Midbrain (tissue), 1 donor: ENCODE measurements at places on chromosomes 2 and 18.
A peak's percentile ranks its signal among the peaks of the same experiment; 100 is the strongest.

DNA sequence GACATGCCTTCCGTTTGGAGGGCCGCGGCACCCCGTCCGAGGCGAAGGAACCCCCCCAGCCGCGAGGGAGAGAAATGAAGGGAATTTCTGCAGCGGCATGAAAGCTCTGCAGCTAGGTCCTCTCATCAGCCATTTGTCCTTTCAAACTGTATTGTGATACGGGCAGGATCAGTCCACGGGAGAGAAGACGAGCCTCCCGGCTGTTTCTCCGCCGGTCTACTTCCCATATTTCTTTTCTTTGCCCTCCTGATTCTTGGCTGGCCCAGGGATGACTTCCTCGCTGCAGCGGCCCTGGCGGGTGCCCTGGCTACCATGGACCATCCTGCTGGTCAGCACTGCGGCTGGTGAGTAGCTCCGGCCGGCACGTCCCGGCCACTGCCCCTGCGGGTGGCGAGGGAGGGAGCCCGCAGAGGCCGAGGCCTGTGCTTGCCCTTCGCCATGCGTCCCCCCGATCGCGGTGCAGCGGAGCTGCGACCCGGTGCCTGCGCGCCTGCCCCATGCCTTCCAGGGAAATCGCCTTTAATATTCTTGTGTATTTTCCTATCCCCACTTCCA lies 1.2 kb downstream of the BMPR2 start:
- DNase-seq, result peak; percentile 31

DNA sequence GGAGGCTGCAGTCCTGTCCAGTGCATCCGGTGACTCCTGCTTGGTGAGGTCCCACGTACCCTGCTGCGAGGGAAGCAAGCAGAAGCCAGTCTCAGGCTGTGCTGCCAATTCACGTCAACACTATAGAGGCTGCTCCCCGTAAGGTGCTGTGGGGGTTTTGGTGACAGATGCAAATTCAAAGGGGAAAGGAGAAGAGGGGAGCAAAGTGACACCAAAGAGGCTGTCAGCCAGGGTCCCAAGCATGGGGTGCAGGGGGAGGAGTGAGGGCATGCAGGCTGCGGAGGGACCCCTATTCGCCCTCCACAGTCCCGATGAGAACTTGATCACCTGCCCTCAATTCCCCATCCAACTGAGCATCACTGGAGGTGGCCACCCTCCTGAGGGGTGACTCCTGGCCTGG lies 179.4 kb upstream of the HS6ST1 start:
- no peak for DNase-seq

GRCh38 chr18:3585656-3586509 lies 135.9 kb downstream of the TGIF1 start:
- DNase-seq, result peak; percentile 77

DNA sequence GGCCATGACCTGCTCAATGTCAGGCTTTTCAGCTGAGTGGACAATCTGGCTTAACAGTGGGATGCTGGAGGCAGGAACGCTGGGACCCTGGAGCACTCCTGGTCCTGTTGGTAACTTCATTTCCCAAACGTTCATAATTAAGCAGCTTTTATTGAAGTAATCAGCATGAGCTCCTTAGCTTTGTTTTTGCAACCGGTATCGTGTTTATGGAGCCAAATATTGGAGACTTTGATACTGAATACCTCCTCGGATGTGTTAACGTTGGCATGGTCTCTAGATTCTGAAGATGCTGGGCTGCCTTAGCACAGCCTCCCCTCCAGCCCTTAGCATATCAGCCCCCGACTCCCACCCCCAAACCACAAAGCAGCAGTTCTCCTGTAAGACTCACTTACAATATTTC lies 60.7 kb downstream of the OSR1 start:
- no peak for DNase-seq

GRCh38 chr2:236335696-236336574 lies 71.7 kb upstream of the ASB18 start:
- DNase-seq, result no peak

DNA sequence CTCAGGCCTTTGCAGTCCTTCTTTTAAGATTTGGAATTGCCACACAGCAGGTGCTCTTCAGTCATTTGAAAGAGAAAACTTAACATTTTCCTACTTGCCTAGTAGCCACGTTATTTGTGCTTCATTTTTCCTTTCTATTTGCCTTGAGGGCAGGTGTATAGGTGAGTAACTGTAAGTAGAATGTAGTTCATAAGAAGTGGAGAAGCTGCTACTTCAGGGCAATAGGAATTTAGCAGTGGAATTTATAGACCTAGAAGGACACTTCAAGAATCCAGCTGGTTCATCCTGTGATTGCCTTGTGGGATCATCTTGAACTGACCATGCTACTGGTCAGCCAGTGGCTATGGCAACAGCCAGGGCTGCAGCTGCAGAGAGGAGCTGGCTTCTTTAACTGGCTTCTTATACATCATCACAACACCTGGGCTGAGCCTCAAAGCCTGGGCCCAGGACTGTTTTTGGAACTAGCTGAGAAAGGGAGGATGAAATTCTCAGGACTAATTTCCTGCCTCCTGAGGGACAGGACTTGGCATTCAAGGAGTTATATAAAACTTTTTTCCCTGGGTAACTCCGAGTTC lies 5.1 kb upstream of the LANCL1 start:
- no peak for DNase-seq

DNA sequence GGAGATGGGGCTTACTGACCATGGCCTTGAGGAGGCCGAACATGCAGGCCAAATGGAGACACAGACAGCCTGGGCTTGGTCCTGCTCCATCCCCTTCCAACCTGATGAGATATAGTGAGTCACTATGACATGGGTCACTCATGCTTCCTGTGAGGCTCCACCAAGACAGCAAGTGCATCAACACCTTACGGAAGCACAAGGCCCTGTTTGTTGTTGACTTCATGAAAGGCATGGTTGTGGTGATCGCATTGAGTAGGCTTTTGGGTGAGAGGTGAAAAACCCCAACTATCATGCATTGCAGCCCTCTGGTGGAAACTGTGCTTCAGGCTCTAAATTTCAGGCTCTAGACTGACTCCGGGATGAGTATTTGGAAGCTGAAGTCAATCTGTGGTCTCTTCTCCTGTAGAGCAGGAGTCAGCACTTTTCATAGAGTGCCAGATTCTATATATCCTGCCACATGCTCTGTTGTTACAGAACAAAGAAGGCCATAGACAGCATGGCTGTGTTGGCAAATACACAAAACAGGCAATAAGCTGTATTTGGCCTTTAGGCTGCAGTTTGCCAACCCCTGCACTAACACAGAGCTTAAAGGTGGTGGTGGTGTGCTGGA lies 10.1 kb downstream of the IL37 start:
- no peak for DNase-seq

- no peak for DNase-seq
These were observed 132.0 kb downstream of the HAUS1 start for GRCh38 chr18:46236156-46236555.

- DNase-seq, result no peak
These were observed 67.1 kb downstream of the ABCG8 start for GRCh38 chr2:43905871-43906270.

DNA sequence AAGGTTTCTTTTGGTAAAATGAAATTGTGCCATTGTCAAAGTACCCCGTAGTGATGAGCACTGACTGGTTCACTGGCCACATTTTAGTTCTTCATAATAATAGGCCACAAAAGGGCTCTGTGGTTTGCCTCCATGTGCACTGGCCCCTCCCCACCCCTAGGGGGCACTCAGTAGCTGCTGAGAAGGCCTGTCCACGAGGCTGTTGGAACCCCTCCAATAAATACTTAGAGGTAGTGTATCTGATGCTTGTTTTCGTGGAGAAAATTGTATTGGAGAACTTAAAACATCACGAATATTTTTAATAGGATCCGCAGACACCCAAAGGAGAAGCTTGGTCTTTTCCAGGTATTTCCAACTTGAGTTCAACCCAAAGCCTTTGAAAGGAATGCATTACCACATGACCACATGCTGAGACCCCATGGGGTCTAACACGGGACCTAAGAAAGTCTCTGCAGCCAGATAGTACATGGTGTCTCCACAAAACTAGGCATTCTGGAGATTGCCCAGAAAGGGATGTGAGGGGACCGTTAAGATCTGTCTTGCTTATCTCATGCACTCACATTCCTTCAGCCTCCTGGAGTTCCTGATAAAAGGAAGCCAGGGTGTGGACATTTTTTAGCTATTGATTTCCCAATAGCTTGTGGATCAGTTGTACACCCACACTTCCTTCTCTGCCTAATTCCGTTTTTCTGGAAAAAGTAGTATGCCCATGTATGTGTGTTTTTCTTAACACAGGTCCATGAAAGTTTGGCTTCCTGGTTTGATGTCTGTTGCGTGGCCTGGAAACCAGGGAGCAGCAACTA lies 28.5 kb upstream of the NOSTRIN start:
- peak; percentile 21 for DNase-seq

DNA sequence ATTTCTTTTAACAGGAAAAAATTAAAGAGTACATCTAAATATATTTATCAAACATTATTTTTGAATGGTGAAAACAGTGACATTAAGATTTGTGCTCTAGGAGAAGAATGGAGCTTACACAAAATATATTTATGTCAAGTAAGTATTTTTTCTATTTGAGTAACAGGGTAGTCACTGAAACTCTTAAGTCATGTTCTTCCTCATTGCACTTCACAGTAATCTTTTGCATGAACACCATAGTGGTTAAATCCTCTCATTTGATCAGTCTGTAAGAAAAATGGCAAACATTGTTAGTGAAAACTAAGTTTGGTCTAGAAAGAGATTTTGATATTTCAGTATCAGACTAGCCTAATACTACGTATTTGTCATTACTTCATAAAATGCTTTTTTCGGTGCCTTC lies 8.1 kb downstream of the GMCL1 start:
- no peak for DNase-seq

GRCh38 chr2:84388921-84389490 lies 70.1 kb downstream of the SUCLG1 start:
- no peak for DNase-seq

- DNase-seq, result no peak
These were observed 6.8 kb downstream of the CPLX4 start for GRCh38 chr18:59311631-59312030.

- DNase-seq, result no peak
These were observed 5.8 kb upstream of the MARCHF7 start for GRCh38 chr2:159706385-159706980.

GRCh38 chr2:133773854-133774653 lies 205.8 kb upstream of the NCKAP5 start:
- no peak for DNase-seq

GRCh38 chr2:234808907-234809306 lies 142.9 kb upstream of the SH3BP4 start:
- DNase-seq, result no peak

GRCh38 chr2:64748147-64748546 lies 94.4 kb upstream of the SERTAD2 start:
- DNase-seq, result no peak
